ENCODE measurements at places on chromosomes 1 and 21. TPM values are rescaled to one million over a fixed set of nuclear protein-coding genes. Genes with fewer than 3 reads are reported as not detected.

Gene SMIM1
- total RNA-seq: 2.1 TPM

Gene CLCA4
- total RNA-seq: not detected

Gene RPS8
- total RNA-seq: 1,866 TPM

Gene AKNAD1
- total RNA-seq: 0.16 TPM

Gene B3GALNT2
- total RNA-seq: 38.4 TPM
